Stimulated activated CD4-positive, alpha-beta T cell treated with anti-CD3 and anti-CD28 coated beads, Interleukin-1b, Interleukin-23, amount 100 ng/mL, for 24 hours (primary cell): ENCODE measurements at places on chromosomes 3 and 15.

DNA sequence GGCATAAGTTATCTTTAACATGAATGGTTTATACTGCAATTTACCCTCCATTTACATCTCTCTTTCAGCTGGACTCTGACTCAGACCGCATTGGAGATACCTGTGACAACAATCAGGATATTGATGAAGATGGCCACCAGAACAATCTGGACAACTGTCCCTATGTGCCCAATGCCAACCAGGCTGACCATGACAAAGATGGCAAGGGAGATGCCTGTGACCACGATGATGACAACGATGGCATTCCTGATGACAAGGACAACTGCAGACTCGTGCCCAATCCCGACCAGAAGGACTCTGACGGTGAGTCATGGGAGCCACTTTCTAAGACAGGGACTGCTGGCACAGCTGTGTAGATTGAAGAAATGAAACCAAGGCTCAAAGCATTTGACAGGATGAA lies 11.6 kb downstream of the THBS1 start:
- DNase-seq = no peak

- DNase-seq = no peak
Measured at GRCh38 chr3:179149406-179149867, 1.3 kb downstream of the PIK3CA start.

DNA sequence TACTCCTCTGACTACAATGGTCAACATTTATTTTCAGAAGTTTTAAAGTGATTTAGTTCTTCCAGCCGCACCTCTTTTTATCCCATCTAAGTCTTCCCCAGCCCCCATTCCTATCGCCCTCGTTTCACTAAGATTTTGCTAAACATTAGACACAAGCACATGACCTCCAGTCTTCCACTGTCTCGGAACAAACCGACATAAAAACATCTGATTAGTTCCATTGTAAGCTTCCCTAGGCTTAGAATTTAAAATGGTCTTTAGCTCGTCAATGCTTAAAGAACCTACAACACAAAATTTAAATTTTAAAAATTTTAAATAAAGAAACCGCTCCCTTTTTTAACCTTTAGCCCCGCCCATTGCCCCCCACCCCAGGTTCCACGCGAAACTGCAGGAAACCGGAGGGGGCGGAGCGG lies 284 bp upstream of the TSC22D2 start:
- no peak for DNase-seq

DNA sequence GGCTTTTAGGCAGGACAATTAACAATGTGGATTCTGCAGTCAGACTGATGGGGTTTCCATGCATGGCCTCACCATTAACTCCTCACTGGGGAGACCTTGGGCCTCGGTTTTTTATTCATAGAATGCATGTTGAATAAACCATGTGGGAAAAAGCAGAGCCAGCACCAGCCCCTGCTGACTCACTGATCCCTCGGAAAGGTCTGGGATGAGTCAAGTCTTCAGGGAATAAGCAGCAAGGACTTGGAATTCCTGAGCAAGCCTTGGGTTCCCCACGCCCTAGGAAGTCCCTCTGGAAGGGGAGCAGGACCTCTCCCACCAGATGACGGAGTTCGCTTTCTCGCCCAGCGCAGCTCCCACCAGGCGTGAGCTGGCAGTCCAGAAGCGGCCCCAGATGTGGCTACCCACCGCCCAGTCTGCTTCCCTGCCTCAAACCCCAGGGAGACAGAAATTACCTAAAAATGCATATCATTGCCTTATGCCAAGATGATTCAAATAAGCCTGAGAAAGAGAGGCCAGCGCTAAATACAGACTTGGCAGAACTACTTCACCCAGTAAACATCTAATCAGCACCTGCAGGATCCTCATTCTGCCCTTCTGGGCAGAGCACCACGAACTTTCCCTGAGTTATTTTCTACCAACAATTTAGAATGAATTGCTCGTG lies 45.4 kb downstream of the BTD start:
- DNase-seq = no peak

DNA sequence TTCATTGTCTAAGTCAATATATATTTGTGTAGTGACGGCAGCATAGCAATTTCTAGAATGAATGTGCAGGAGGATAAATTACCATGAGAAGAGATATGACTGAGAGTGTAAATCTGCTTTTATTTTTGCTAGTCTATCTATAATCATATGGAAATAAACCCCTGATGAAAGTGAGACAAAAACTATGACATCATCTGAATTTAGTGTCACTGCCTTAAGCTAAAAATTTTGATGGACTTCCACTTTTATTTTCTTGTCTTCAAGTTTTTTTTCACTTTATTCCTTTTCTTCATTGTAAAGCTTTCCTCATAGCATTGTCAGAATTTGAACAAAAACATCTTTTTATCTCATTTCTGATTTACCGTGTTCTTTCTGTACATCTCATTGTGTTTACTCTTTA lies 242.0 kb downstream of the CHST2 start:
- DNase-seq = no peak

- no peak for DNase-seq
Measured at GRCh38 chr3:192887047-192887446, 30.6 kb downstream of the MB21D2 start.

DNA sequence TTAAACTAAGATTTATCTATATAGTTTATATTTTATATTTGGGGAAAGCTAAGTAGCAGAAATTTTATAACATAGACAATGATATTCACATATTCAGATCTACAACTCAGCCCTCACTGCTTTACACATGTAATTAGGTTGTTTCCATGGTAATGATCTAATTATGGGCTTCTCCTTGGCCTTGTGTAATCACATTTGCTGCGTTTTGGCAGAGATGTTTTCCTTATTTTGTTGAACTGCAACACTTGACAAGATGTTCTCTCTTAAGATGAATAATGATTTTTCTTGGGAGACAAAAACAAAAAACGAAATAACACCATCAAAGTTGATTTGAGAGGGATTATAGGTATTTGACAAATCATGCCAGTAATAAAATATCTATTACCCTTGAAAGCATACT lies 635.6 kb upstream of the TBL1XR1 start:
- DNase-seq = no peak

DNA sequence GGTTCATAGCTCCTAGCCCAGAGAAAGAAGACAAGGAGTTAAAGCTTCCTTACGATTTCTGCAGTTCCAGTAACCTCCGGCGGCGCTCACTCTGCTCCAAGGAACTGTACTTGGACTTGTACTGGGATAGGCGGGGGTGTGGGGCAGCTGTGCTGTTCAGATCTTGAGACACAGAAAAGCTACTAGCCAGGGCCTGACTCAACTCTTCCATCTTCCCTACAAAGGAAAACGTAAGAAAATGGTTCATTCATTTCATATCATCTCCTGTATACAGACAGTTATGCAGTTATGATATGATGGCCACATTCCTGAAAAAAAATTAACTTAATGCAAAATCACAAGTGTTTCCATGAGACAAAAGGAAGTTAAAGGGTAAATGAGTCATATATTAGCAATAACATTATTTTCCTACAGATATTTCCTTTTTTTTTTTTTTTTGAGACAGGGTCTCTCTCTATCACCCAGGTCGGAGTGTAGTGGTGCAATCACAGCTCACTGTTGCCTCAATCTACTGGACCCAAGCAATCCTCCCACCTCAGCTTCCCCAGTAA lies 4.6 kb downstream of the SNUPN start:
- no peak for DNase-seq

DNA sequence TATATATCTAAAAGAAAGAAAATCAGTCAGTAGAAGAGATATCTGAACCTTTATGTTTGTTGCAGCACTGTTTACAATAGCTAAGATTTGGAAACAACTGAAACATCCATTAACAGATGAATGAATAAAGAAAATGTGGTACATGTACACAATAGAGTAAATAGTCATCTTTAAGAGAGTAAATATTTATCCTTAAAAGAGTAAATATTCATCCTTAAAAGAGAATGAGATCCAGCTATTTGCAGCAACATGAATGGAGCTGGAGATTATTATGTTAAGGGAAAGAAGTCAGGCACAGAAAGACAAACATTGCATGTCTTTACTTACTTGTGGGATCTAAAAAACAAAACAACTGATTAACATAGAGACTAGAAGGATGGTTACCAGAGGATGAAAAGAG lies 197.0 kb upstream of the CBLB start:
- DNase-seq = no peak

DNA sequence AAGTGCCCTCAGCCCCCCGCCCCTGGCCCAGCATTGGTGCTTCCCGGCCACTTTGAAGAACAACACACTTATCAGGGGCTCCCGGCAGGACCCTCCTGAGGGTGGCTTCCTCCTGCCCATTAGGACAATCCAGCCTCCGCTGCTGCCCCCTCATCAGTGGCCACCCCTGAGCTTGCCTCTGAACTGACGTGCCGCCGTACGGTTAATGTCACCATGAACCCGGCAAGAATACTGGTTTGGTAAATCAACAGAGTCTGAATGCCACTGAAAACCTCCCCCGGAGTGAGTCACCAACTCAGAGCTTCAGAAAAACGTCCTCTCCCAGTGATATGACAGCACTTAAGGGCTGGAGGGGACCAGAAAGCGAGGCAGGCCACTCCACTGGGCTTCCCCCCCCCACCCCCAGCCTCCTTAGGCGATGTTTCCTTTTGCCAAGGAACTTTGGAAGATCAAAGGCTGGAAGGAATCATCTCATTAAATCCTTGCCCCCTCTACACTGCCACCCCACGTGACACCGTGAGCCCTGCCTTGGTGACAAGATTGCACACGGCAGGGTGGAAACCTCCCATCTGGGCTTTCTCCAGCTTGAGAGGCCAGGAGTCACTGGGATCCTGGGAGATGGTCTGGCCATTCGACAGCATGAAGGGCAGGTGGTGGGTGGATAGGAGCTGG lies 142.1 kb downstream of the NUP210 start:
- no peak for DNase-seq

- DNase-seq = no peak
Measured at GRCh38 chr15:101522091-101522490, 32.6 kb upstream of the PCSK6 start.

DNA sequence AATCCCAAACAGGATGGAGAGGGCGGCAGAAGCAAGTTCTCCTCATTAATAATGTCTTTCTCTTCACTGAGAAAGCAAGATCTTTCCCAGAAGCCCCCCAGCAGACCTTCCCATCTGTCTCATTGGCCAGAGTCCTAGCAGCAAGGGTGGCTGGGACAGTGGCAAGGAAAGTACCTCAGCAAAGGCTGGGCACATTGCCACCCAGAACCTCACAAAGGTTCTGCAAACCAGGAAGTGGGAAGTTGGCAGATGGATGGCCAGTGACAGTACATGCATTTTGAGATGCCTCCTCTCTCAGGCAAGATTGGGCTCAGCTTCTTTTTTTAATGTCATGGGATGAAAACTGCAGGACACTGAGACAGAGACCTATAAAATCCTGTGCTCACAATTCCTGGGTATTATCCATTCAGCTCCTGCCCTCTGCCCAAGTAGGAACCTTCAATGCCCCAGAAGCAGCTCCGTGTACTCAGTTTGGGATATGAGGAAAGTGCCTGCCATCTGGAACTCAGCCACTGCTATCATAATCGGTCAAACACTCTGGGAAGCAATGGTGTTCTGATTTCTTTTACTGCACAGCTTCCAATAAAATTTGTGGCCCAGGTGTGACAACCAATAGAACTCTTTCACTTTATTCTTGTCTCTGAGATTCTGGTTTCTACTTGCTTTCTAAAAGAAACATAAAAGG lies 25.5 kb downstream of the DPH3 start:
- no peak for DNase-seq

DNA sequence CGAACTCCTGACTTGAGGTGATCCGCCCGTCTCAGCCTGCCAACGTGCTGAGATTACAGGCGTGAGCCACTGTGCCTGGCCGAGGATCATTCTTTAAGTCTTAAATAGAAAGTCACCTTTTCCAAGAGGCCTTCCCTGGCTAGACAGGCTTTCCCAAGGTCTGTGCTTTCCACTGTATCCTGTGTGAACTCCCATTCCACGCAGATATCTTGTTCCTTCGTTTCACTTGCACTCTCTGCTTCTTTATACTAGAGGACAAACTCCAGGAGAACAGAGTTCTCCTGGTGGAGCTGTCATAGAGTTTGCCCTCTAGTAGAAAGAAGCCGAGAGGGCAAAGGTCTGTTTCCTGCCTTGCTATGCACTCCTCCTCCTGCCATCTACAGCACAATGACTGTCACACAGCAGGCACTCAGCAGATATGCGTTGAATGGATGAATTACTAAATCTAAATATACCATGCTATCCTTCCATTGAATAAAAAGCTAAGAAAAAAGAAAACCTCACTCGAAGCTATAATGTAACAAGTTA lies 211.2 kb downstream of the FOXP1 start:
- no peak for DNase-seq

DNA sequence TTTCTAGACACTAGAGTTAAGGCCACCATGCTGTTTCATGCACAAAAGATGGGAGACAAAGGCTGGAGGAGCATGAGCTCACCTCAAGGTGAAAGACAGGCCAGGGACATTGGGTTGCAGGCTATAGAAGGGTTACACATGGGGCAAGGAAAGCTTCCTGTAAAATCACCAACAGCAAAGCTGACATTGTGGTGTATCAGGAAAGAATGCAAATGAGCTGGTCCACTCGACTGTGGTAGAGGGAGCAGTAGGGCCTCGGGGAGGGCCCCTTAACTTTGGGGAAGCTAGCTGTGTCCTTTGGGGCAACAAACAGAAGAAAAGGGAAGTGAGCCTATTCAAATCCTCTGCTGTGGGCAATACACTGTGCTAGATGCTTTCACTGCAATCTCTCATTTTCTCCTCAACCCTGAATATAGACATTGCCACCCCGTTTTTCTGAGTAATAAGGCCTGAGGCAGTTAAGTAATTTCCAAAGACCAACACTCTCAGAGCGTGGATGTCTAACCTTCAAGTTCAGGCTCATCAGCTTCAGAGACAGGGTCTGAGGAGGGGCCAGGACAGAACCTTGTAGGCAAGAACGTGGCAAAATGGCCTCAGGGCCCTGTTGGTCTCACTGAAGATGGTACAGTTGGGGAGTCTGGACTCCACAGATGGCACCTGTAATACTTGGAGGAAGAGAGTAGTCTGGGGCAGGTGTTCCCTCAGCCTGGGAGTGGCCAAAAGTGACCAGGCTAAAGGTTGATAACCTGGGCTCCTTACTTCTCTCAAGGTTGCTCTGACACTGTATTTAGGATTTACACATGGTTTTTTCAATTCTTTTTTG lies 24.1 kb downstream of the CX3CR1 start:
- no peak for DNase-seq

DNA sequence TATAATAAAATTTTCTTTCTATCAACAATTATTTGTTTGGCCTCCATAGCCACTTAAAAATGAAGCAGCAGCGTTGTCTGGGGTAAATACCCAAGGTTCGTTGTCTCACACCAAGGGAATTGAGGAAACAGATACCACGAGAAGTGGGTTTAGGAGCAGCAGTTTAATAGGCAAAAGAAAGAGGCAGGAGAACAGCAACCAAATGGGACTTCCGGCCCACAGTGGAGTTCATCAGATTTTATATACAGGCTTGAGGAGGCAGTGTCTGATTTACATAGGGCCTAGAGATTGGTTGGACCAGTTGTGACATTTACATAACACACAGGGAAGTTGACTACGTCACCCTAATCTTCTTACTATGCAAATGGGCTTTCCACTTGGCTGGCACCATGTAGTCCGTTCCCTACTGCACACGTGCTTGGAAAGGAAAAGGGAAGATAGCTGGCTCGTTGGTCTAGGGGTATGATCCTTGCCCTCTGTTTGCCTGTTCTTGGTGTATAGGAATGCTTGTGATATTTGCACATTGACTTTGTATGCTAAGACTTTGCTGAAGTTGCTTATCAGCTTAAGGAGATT lies 61.5 kb upstream of the SETMAR start:
- no peak for DNase-seq
